ENCODE measurements at places on chromosomes 2 and 18.

DNA sequence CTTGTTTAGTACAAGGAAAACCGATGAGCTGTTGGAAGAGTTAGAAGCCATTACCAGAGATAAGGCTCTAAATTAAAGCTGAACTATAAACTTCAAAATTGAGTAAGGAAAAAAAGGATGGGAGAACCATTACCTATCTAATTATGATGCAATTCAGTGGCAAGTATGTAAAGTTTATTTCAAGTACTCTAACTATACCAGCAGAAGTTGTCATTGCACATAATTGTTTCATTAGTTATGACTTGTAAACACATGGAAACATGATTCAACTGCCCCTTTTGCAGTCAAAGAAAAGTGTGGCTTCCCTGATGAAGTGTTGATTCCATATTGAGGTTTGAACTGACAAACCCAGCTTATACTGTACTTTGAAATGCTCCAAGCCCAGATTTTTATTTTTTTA lies 324.1 kb upstream of the KCNJ3 start:
- no peak for DNase-seq

DNA sequence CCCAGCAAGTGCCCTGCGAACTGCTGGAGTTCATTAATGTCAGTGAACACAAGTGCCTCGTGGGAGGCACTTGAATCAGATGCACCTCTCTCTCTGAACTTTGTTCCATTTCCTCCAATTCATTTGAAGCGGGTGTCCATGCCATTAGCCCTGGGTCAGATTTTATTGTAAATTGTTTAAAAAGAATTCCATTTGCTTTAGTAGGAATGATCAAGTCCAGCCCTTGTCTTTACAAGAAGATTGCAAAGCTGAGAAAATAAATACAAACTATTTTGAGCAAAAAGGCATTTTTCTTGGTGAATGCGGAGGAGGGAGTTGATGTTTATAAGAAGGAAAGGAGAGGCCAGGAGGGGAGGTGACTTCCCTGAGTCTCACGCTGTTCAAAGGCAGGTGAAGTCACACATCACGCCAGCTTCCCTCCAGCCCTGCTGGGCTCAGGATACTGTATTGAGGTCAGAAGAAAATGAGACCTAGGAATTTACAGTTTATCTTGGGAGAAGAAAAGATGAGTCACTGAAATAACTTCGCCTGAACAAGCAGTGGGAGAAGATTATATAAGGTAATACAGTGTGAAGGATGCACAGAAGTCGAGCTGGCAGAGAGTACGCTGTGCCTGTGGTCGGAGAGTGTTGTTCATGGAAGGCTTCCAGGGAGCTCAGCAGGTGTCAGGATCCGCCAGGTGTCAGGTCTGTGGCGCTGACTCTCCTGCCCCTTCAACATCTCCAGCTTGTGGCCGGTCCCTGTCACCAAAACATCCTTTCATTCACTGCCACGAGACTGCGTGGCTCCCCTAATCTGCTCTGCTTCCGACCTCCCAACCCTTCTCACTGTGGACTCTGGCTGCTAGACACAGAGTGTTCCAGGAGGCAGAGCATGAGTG lies 36.5 kb downstream of the EFR3B start:
- DNase-seq: peak; percentile 57

GRCh38 chr2:203401-203800 lies 60.4 kb downstream of the SH3YL1 start:
- no peak for DNase-seq

- peak; percentile 19 for DNase-seq
Measured at GRCh38 chr2:176768185-176768584, 444.4 kb upstream of the HNRNPA3 start.

GRCh38 chr2:154495455-154495868 lies 203.0 kb upstream of the KCNJ3 start:
- DNase-seq: no peak

DNA sequence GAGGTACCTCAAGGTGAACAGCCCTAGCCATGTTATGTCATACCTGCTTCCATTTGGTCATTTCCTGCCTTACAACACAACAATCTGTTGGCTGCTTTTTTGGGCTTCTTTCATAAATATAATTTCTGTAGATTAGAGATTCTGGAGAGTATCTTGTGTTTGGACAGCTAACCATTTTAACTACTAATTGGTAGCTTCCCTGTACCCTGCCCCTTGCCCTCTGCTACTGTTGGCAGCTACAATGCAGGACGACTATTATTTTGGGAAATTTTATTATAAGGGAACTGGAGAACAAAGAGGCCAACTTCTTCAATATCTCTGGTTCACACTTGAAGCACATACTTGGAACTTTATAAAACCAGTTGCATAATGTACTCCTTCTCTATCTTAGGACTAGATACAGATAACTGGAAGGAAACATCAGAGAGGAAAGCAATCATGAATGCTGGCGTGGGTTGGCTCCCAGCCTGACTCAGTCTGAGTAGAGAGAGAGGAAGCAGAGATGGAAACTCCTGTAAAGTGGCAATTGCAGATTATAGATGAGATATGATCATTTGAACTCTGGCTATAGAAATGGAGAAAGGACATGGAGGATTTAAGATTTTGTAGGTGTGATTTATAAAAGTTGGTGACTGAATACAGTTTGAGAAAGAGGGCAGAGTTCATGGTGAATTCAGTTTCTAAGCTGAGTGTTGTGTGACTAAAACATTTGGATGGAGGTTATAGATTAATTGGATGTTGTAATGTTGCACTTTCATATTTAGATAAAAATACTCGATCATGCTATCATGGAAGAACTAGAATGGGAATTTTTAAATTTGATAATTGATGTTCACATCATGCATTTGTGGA lies 74.5 kb downstream of the MDH1 start:
- DNase-seq: no peak

DNA sequence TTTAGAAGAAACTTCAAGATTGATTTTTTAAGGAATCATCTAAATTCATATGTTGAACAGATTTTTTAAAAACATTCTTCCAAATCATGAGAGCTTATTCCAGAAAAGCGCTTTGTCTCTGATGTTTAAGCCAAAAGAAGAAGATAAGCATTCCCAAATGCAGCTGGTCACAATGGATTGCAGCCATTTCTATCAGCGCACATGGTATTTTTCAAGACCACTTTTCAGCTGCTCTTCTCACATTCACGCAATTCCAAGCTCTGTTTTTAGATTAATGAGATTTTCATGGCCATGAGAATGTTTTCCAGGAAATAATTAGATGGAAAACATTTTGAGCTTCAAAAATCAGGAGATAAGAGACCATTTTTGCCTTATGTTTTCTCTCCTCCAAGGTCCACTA lies 8.7 kb downstream of the OSBPL1A start:
- DNase-seq: no peak

GRCh38 chr2:43309935-43310334 lies 83.5 kb upstream of the ZFP36L2 start:
- DNase-seq: no peak

DNA sequence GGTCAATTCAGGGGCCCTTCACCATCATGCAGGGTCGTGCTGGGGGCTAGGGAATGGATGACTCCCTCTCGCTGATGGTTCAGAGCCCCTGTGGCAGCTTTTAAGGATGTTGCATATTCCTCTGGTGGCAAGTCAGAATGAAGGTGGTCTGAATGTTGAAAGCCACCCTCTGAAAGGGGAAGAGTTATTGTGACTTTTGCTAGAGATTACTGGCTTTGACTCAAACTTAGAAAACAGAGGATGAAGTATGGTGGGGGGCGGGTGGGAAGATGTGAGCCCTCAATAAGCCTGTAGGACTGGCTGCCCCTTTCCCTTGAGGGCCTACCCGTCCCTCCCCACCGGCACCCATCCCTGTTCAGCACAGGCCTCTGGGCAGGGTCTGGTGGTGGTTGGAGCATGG lies 23.2 kb downstream of the MC2R start:
- no peak for DNase-seq

GRCh38 chr2:20196657-20197161 lies 28.2 kb downstream of the SDC1 start:
- peak; percentile 52 for DNase-seq
